Panc1 (cell line): ENCODE measurements at places on chromosomes 5 and 9. TPM values are rescaled to one million over a fixed set of nuclear protein-coding genes. Genes with fewer than 3 reads are reported as not detected.

SLC46A2 gene
- total RNA-seq, result not detected

GRCh38 chr5:73740274-73740790 is 114.3 kb downstream of the ARHGEF28 start:
- H3K4me1 ChIP-seq, result peaks cover 3% of the 10 kb centered on the region; the same call in 1 of the 2 replicates
- no peak overlapping the region for H3K4me3 ChIP-seq
- H3K36me3 ChIP-seq, result no peaks in the 10 kb centered on the region
- no peaks in the 10 kb centered on the region for H3K27me3 ChIP-seq
- DNase-seq, result no peak

DNA sequence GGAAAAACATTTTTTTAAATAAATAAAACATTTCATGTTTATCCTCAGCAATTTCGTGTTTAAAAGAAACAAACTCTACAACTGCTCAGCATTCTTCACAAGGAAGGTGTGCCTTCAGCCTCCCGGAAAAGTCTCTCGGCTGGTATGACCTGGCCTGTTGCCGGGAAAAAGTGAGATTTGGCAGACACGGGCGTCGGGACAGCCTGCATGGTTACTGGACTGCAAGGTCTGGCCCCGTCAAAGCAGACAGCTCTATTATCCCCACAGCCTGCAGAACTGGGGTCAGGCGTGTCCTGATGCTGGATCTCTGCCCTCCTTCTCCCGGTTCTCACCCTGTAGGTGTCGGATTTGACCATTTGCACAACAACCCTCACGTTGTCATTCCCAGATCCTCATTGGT is 120.3 kb upstream of the SPATA31C2 start:
- peak overlapping the region; percentile 29; the same call in 1 of the 2 replicates for H3K27ac ChIP-seq
- no peaks in the 10 kb centered on the region for H3K36me3 ChIP-seq
- no peak overlapping the region for H3K4me3 ChIP-seq
- H3K27me3 ChIP-seq, result no peaks in the 10 kb centered on the region

OTP gene
- 0.05 TPM for total RNA-seq

GRCh38 chr5:131593921-131594320 is 41.1 kb downstream of the RAPGEF6 start:
- no peak overlapping the region for H3K4me3 ChIP-seq
- H3K4me1 ChIP-seq, result no peaks in the 10 kb centered on the region
- H3K27me3 ChIP-seq, result no peaks in the 10 kb centered on the region
- no peak overlapping the region for H3K27ac ChIP-seq
- no peaks in the 10 kb centered on the region; the same call in 1 of the 2 replicates for H3K36me3 ChIP-seq

ADAMTS6 gene
- 0.64 TPM for total RNA-seq

GRCh38 chr5:67204821-67205220 is 8.2 kb upstream of the CD180 start:
- no peak overlapping the region for H3K4me3 ChIP-seq
- no peaks in the 10 kb centered on the region for H3K4me1 ChIP-seq
- no peak overlapping the region for H3K27ac ChIP-seq
- H3K27me3 ChIP-seq, result no peaks in the 10 kb centered on the region
- no peaks in the 10 kb centered on the region for H3K36me3 ChIP-seq
- DNase-seq, result no peak

GRCh38 chr9:129483415-129484351 is 137.2 kb downstream of the C9orf50 start:
- H3K4me1 ChIP-seq, result peaks cover 82% of the 10 kb centered on the region
- H3K4me3 ChIP-seq, result 0 out of 2 replicates have a peak overlapping the region, but pooled peaks have one; percentile 11

DNA sequence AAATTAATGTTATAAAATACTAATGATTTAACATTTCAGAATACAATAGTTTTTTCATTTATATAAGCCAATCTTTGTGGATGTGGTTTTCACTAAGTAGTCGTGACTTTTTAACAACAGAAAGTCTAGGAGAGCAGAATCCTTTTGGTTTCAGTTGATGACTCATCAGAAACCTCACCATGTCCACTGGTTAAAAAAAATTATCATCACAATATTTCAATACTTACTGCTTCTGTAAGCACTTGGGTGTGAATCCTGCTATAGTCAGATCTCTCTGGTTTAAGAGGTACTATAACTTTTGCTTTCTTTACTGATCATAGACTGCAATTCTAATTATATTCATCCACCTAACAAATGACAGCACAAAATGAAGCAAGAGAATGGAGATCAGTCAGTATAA is 77.2 kb downstream of the MRPS30 start:
- no peak overlapping the region for H3K4me3 ChIP-seq
- no peaks in the 10 kb centered on the region for H3K27me3 ChIP-seq
- no peaks in the 10 kb centered on the region for H3K4me1 ChIP-seq
- no peak overlapping the region for H3K27ac ChIP-seq
- H3K36me3 ChIP-seq, result no peaks in the 10 kb centered on the region
- DNase-seq, result no peak

DNA sequence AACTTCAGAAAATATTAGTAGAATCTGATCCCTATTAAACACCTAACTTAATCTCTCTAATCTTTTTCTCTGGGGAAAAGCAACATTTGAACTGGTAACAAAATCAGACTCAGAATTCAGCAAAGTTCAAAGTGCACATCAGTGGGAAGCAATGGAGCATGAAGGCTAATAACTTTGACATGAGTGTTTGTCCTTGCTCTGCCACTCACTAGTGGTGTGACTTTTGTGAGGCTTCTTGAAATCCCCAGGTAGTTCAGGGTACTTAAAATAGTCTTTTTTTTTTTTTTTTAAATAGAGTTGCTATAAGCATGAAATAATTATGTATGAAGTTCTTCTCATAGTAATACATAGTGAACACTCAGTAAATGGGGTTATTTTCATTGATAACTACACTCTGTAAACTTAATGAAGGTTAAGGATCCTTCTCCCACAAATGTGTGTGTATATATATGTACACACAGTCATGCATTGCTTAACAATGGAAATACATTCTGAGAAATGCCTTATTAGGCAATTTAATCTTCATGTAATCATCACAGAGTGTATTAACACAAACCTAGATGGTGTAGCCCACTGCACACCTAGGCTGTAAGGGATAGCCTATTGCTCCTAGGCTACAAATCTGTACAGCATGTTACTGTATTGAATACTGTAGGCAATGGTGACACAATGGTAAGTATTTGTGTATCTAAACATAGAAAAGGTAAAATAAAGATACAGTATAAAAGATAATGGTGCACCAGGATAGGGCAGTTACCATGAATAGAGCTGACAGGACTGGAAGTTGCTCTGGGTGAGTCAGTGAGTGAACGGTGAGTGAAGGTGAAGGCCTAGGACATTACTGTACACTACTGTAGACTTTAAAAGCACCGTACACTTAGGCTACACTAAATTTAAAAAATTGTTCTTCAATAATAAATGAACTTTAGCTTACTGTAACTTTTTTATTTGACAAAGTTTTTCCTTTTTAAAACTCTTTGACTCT is 73.3 kb upstream of the HMHB1 start:
- no peaks in the 10 kb centered on the region for H3K36me3 ChIP-seq
- no peak overlapping the region for H3K27ac ChIP-seq
- no peak for DNase-seq
- no peak overlapping the region for H3K4me3 ChIP-seq
- H3K27me3 ChIP-seq, result no peaks in the 10 kb centered on the region; the same call in 1 of the 2 replicates

- no peak overlapping the region for H3K4me3 ChIP-seq
- no peaks in the 10 kb centered on the region for H3K36me3 ChIP-seq
- peak overlapping the region; percentile 74 for H3K27ac ChIP-seq
Observed at GRCh38 chr5:80182809-80183580, 72.9 kb downstream of the SERINC5 start.

DNA sequence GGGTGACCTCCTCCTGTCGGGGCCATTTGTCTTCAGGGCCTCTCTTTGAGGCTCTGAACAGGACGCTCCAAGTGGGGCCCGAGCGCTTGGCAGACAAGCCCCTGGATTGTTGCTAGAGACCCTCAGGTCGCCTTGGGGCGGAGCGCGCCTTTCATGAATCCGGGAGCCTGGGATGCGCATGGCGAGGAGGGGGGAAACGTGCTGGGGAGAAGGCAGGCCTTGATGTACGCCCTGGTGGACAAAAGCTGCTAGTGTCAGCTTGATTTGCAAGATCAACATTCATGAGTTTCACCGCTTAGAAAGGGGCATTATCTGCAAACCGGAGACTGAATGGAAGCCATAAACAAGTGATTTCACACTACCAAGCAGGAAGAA is 226.3 kb downstream of the SMARCA2 start:
- H3K27ac ChIP-seq, result no peak overlapping the region
- DNase-seq, result no peak
- H3K4me1 ChIP-seq, result no peaks in the 10 kb centered on the region
- no peaks in the 10 kb centered on the region for H3K27me3 ChIP-seq

TSLP gene
- not detected for total RNA-seq

- H3K36me3 ChIP-seq, result no peaks in the 10 kb centered on the region
- H3K27me3 ChIP-seq, result peaks cover 7% of the 10 kb centered on the region
- no peaks in the 10 kb centered on the region for H3K4me1 ChIP-seq
- DNase-seq, result no peak
Observed at GRCh38 chr9:133294257-133294656, 19.3 kb upstream of the ABO start.

MEGF10 gene
- not detected for total RNA-seq

DPP7 gene
- total RNA-seq, result 236 TPM

- no peak for DNase-seq
- H3K27me3 ChIP-seq, result peaks cover 3% of the 10 kb centered on the region; the same call in 1 of the 2 replicates
- H3K27ac ChIP-seq, result no peak overlapping the region
- H3K4me1 ChIP-seq, result no peaks in the 10 kb centered on the region
- H3K36me3 ChIP-seq, result no peaks in the 10 kb centered on the region
Observed at GRCh38 chr9:69317894-69318293, 7.1 kb upstream of the ENTREP1 start.

DNA sequence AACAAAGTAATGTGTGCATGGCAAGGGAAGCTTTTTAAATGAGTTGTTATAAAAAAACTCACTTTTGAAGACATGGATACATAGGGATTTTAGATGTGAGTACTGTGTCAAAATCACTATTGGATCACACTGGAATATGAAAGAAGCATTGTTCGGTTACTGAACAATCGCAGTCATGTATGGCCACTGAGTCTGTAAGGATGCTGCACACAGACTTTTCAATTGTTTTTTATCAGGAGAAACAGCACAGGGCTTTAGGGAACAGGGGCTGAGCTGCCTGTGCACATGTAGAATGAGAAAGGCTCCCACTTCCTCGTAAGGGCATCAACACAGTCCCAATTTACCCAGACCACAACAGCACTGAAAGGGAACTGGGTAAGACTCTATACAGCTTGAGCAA is 1333.9 kb upstream of the DMAC1 start:
- H3K27me3 ChIP-seq, result no peaks in the 10 kb centered on the region
- DNase-seq, result no peak
- H3K27ac ChIP-seq, result no peak overlapping the region
- H3K36me3 ChIP-seq, result no peaks in the 10 kb centered on the region

DNA sequence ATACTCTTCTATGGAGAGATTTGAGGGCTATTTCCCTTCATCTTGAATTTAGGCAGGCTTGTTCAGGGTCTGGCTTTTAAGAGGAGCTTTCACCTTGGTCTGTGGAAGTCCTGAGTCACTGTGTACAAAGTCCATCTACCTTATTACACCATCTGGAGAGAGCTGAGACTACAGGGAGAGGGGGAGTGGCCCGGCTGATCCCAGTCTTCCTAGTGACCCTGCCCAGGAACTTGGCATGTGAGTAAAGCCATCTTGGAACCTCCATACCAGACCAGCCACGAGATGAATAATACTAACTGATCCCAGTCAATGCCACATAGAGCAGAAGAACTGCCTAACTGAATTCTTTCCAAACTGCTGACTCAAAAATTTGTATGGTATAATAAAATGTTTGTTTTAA is 8.4 kb upstream of the IL6ST start:
- H3K27me3 ChIP-seq, result no peaks in the 10 kb centered on the region
- H3K4me3 ChIP-seq, result no peak overlapping the region
- H3K4me1 ChIP-seq, result no peaks in the 10 kb centered on the region

MEF2C gene
- total RNA-seq, result 9.9 TPM

TICAM2 gene
- total RNA-seq, result 1.6 TPM

ADGRD2 gene
- not detected for total RNA-seq

DNA sequence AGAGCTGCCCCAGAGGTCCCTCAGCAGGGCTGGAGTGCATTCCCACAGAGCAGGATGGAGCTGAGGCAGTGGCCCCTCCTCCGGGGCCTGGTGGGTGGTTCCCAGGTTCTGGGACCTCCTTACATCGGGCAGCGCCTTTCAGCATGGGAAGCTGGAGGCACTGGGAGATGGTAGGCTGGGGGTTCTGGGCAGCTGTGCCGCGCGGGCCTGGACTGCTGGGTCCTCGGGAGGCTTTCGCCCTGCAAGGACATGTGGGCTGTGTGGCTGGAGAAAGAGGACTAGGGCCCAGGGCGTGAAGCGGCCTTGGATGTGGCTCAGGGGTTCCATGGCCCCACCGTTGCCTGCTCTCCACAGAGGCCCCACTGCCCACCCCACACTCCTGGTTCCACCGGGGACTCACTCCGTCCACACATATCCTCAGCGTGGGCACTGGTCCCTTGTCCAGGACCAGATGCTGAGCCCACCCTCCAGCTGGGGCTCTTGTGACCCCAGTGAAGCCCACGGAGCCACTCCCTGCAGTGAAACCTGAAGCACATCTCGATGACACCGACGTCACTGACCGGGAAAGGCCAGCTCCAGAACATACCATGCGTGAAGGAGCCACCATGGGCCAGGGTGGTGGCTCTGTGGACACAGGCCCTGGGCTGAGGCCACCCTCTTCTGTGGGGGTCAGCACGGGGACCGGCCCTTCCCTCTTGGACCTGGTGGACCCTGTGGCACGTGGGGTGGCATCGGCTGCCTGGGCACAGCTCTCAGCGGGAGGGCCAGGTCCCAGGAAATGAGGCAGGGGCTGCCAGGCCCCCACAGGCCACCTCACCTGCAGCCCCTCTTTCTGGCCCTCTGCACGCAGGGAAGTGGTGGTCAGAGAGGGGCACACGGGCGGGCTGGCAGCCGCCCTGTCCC is 31.5 kb upstream of the NKD2 start:
- no peaks in the 10 kb centered on the region for H3K36me3 ChIP-seq
- no peaks in the 10 kb centered on the region for H3K27me3 ChIP-seq
- no peak for DNase-seq
- H3K4me1 ChIP-seq, result no peaks in the 10 kb centered on the region
- H3K27ac ChIP-seq, result no peak overlapping the region

SIL1 gene
- 35.4 TPM for total RNA-seq

DNA sequence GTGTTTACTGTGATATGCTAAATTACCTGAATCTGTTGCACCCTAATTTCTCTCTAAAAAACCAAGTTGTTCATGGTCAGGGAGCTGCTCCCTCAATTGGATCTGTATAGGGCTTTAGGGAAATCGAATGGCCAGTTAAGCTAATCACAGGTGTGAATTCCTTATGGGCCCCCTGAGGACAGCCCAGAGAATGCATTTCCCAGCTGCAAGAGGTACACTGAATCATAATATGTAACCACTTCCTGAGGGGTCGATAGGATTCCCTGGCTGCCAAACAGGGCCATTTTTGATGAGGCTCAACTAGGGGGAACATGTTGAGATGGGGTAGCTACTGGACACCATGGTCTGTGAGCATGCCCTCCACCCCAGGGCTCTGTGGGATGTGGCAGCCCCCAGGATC is 478.6 kb downstream of the CCDC171 start:
- no peaks in the 10 kb centered on the region for H3K36me3 ChIP-seq
- H3K4me3 ChIP-seq, result no peak overlapping the region
- H3K27me3 ChIP-seq, result no peaks in the 10 kb centered on the region
- H3K4me1 ChIP-seq, result no peaks in the 10 kb centered on the region
- H3K27ac ChIP-seq, result no peak overlapping the region
